RWPE2 (cell line): ENCODE measurements at places on chromosomes 16 and 17.
A peak's percentile ranks its signal among the peaks of the same experiment; 100 is the strongest.

GRCh38 chr17:44877121-44877520 is 22.1 kb downstream of the EFTUD2 start:
- H3K4me3 ChIP-seq, result no peak overlapping the region
- H3K27me3 ChIP-seq, result no peaks in the 10 kb centered on the region
- no peak for DNase-seq
- peaks cover 94% of the 10 kb centered on the region for H3K36me3 ChIP-seq
- H3K27ac ChIP-seq, result no peak overlapping the region
- H3K4me1 ChIP-seq, result no peaks in the 10 kb centered on the region

DNA sequence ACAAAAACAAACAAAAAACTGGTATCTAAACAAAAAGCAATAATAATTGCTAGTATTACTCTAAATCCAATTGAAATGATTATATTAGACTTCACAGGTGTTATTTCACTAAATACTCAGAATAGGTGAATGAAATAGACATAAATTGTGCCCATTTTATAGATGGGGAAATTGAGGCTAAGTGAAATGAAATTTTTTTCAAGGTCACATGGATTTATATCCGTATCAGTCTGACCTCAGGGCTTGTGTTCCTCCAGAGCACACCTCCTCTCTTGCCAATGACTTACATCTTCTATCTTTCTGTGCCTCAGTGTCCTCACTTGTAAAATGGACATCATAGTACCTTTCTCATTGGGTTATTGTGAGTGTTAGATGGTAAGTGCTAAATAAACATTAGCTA is 72.3 kb downstream of the GP2 start:
- no peaks in the 10 kb centered on the region for H3K36me3 ChIP-seq
- DNase-seq, result no peak
- no peaks in the 10 kb centered on the region for H3K4me1 ChIP-seq
- H3K4me3 ChIP-seq, result no peak overlapping the region
- H3K27me3 ChIP-seq, result no peaks in the 10 kb centered on the region
- H3K27ac ChIP-seq, result no peak overlapping the region

DNA sequence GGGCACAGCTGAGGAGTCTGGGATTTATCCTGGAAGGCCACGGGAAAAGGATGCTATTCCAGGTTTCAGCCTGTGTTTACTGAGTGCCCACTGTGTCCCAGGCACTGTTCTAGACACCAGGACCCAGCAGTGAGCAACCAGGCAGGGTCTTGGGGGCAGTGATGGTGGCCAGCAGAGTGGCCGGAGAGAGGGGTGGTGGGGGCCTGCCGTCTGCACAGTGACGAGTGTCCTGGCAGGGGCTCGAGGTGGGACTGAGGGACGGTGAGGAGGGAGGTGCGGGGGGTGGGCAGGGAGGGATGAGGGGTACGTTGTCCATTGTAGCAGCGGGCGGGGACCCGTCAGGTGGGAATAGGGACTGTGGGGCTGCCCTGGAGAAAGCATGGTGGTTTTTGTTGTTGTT is 66.3 kb upstream of the CIBAR2 start:
- H3K27me3 ChIP-seq, result no peaks in the 10 kb centered on the region
- peaks cover 15% of the 10 kb centered on the region for H3K4me1 ChIP-seq
- H3K4me3 ChIP-seq, result no peak overlapping the region
- no peak overlapping the region for H3K27ac ChIP-seq
- H3K36me3 ChIP-seq, result no peaks in the 10 kb centered on the region

DNA sequence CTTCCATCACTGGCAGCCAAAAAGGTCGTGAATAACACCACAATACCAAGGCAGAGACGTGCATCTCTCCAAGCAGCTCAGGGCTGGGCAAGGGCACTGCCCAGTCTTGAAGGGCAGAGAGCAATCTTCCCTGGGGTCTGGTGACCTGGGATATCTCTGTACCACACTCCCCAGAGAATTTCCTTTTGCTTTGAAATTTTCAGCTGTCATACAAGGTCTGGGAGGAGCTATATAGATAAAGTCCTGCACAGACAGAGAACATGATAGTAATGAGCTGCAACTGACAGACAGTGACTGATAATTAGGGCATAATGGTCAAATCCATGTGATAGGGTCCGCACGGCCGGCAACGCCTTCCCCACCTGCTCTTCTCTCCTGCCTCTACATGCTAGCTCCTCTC is 68.2 kb downstream of the DYNLRB2 start:
- DNase-seq, result no peak
- H3K4me3 ChIP-seq, result no peak overlapping the region
- no peaks in the 10 kb centered on the region for H3K27me3 ChIP-seq
- H3K36me3 ChIP-seq, result no peaks in the 10 kb centered on the region

DNA sequence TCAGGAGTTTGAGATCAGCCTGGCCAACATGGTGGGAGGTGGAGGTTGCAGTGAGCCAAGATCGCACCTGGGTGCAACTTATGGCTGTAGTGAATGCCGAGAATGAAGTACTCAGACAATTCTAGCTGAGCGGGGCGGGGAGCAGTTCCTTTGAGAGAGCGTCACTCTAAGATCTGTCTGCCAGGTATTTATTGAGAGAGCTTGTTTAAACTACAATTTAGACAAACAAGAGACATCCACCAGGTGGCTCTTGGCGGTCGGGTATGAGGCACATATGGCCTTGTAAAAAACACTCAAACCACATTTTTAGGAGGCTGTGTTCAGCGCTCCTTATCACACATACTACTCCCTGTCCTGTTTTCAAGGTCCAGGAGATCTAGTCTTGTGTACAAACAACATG is 40.6 kb upstream of the CDH1 start:
- H3K36me3 ChIP-seq, result peaks cover 81% of the 10 kb centered on the region
- H3K27ac ChIP-seq, result no peak overlapping the region

DNA sequence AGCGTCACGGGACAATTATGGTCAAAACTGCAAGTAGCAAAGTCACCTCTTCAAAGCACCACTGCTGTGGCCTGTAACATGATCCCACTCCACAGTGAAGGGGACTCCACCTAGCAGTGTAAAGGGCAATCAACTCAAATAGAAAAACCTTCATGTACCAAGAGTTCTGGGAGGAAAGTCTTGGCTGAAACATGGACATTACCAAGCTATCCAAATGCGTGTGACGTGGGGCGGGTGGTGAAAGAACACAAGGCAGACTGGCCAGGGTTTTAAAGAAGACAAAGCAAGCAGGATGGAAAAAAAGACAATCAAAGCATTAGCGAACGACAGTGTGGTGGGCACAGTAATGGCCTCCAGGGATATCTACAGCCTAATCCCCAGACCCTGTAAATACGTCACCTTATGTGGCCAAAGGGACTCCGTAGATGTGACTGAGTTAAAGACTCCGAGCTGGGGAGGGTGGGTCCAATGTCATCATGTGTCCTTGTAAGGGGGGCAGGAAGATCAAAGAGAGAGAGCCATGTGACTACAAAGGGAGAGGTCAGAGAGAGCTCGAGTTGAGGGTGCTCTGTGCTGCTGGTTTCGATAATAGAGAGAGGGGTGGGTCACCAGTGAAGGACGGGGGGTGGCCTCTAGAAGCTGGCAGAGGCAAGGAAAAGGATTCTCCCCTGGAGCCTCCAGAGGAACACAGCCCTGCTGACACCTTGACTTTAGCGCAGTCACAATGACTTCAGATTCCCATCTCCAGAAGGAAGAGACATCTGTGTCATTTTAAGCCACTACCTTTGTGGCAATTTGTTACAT is 6.0 kb downstream of the HSDL1 start:
- no peaks in the 10 kb centered on the region for H3K4me1 ChIP-seq
- no peak for DNase-seq
- no peaks in the 10 kb centered on the region for H3K27me3 ChIP-seq
- no peak overlapping the region for H3K27ac ChIP-seq

GRCh38 chr17:44979426-44979995 is 11.4 kb upstream of the C1QL1 start:
- no peak overlapping the region for H3K27ac ChIP-seq
- DNase-seq, result no peak
- H3K36me3 ChIP-seq, result no peaks in the 10 kb centered on the region
- no peaks in the 10 kb centered on the region for H3K27me3 ChIP-seq
- peaks cover 20% of the 10 kb centered on the region for H3K4me1 ChIP-seq

DNA sequence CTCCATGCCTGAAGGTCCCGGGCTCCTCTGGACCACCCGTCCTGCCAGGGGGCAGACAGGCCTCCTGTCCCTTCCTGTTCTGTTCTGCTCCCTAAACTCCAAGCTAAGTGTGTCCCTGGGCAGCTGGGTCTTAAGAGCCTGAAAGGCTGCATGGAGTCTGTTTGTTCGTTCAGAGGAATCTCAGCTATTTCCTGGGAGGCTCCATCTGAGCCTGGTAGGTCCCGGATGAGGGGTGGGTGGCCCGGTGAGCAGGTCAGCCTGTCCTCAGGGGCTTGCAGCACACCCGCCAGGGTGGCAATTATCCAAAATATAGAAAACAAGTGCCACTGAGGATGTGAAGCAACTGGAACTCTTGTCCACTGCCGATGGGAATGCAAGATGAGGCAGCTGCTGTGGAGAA is 12.6 kb downstream of the ACTG1 start:
- H3K27me3 ChIP-seq, result no peaks in the 10 kb centered on the region
- no peaks in the 10 kb centered on the region for H3K4me1 ChIP-seq
- H3K36me3 ChIP-seq, result no peaks in the 10 kb centered on the region
- no peak for DNase-seq

GRCh38 chr16:73304008-73304774 is 256.3 kb upstream of the ZFHX3 start:
- H3K4me3 ChIP-seq, result no peak overlapping the region
- no peaks in the 10 kb centered on the region for H3K4me1 ChIP-seq
- DNase-seq, result no peak
- peaks cover 19% of the 10 kb centered on the region for H3K27me3 ChIP-seq
- no peak overlapping the region for H3K27ac ChIP-seq

DNA sequence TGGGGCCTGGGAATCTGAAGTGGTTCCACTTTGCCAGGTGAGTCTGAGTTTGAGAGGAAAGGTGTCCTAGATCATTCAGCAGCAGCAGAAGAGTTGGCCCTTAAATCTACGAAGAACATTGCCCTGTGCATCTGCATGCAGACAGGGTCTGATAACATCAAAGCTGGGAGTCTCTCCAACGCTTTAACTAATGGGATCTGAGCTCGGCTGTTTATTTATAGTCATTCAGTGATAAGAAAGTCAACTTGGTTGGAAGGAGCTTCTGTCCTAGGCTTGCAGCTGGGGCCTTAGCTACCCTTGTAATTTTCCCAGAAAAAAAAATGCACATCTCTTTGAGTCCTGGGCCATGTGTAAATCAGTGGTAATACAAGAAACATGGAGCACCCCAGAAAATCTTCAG is 418.0 kb upstream of the HSBP1 start:
- no peaks in the 10 kb centered on the region for H3K4me1 ChIP-seq
- no peaks in the 10 kb centered on the region for H3K27me3 ChIP-seq
- no peak overlapping the region for H3K27ac ChIP-seq
- H3K36me3 ChIP-seq, result no peaks in the 10 kb centered on the region

DNA sequence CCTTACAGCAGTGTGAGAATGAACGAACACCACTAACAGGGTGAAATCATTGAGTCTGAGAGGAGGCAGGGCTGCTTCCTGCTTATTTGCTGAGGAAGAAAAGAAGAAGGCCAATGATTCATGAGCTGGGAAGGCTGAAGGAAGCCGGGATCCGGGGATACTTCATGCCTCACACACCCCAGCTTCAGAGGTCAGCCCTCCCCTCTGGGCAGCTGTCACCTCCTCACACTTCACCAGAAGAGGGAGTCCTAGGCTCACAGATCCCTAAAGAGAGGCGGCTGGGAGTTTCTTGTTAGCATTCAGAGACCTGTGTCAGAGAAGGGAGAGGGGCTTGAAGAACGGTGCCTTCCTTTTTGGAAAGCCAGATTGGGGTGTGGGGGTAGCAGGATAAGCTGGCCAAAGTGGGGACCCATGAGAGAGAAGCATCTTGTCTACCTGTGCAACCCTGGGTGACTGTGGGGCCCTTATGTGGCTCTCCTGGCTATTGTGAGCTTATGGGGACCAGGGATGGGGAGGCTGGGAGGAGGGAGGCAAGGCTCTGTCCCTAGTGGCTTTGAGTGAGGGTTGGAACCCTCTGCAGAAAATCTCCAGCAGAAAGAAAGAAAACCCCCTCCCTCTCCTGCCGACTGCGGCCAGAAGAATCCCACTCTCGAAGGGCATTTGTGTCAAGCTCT is 94.6 kb downstream of the RGS9 start:
- no peak overlapping the region for H3K27ac ChIP-seq
- peak; percentile 75 for DNase-seq
- peaks cover 7% of the 10 kb centered on the region for H3K4me1 ChIP-seq
- H3K4me3 ChIP-seq, result no peak overlapping the region

DNA sequence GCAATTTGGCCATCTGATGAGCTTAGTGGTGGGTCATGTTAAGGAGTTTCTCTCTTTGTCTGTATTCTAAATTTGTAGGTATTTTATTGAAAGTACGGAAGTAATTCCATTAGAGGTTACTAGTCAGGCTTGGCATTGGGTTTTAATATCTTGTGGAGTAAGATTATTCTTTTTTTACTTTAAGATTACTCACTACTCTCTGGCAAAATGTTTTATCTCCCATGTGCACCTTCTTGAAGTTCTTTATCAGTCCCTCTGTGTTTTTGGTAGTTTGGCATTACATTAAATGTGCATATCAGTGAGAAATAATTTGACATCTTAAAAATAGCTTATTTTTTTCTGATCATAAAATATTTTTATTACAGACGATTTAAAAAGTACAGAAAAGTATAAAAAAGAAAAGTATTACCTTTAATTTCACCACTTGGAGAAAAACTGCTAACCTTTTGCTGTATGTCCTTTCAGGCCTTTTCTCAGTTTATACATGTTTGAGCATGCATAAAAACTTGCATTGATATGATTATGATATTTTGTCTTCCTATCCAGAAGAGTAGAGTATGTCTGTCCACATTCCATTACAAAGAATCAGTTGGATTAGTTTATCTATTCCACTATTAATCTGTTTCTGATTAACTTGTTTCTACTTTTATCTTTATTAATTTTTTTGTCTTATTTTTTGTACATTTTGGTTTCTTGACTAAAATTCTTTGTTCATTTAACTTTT is 198.3 kb downstream of the SPECC1 start:
- H3K27me3 ChIP-seq, result no peaks in the 10 kb centered on the region
- DNase-seq, result no peak
- peaks cover 22% of the 10 kb centered on the region for H3K36me3 ChIP-seq

- no peaks in the 10 kb centered on the region for H3K4me1 ChIP-seq
- no peak overlapping the region for H3K27ac ChIP-seq
- no peak for DNase-seq
- H3K36me3 ChIP-seq, result peaks cover 100% of the 10 kb centered on the region
Measured at GRCh38 chr17:46038414-46038813, 39.4 kb downstream of the STH start.

- peak overlapping the region; percentile 85 for H3K27ac ChIP-seq
- H3K4me3 ChIP-seq, result peak overlapping the region; percentile 38
- no peaks in the 10 kb centered on the region for H3K27me3 ChIP-seq
- H3K4me1 ChIP-seq, result peaks cover 30% of the 10 kb centered on the region
- no peak for DNase-seq
Measured at GRCh38 chr17:17752821-17753321, 71.6 kb downstream of the RAI1 start.

- DNase-seq, result peak; percentile 60
- H3K4me3 ChIP-seq, result no peak overlapping the region
- H3K4me1 ChIP-seq, result no peaks in the 10 kb centered on the region
- H3K27ac ChIP-seq, result no peak overlapping the region
- H3K36me3 ChIP-seq, result no peaks in the 10 kb centered on the region
- peaks cover 26% of the 10 kb centered on the region for H3K27me3 ChIP-seq
Measured at GRCh38 chr17:44757045-44757917, 1.5 kb upstream of the ADAM11 start.

- 0 out of 2 replicates have a peak, but pooled peaks cover 6% of the 10 kb centered on the region for H3K36me3 ChIP-seq
- no peaks in the 10 kb centered on the region for H3K27me3 ChIP-seq
- H3K27ac ChIP-seq, result no peak overlapping the region
- peaks cover 5% of the 10 kb centered on the region for H3K4me1 ChIP-seq
- no peak overlapping the region for H3K4me3 ChIP-seq
Measured at GRCh38 chr17:28390141-28390540, 15.9 kb downstream of the SLC46A1 start.

- DNase-seq, result no peak
- H3K4me1 ChIP-seq, result no peaks in the 10 kb centered on the region
- no peak overlapping the region for H3K27ac ChIP-seq
Measured at GRCh38 chr17:63816669-63817068, 10.6 kb upstream of the PSMC5 start.
